ENCODE measurements at places on chromosomes 4 and X.

GRCh38 chrX:54708404-54708803 is 89.7 kb downstream of the ITIH6 start:
- no peak for DNase-seq

DNA sequence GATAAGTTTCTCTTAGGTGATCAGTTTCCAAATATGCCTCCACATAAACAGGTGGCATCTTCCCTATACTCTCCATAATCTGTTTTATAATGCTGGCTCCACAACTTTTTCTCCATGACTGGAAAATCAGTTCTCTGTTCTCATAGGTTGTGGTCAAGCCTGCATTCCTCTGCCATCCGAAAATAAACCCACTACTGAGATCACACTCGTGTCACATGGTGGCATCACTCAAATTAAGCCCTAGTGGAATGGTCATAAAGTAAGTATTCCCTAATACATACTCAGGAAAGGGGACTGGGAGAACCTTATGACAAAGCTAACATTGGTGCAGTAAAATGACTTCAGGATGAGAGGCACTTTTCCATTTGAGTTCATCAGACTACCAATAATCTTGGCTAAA is 37.6 kb downstream of the MAGED4B start:
- DNase-seq = no peak

GRCh38 chrX:117707948-117708743 is 408.5 kb downstream of the KLHL13 start:
- DNase-seq = no peak

DNA sequence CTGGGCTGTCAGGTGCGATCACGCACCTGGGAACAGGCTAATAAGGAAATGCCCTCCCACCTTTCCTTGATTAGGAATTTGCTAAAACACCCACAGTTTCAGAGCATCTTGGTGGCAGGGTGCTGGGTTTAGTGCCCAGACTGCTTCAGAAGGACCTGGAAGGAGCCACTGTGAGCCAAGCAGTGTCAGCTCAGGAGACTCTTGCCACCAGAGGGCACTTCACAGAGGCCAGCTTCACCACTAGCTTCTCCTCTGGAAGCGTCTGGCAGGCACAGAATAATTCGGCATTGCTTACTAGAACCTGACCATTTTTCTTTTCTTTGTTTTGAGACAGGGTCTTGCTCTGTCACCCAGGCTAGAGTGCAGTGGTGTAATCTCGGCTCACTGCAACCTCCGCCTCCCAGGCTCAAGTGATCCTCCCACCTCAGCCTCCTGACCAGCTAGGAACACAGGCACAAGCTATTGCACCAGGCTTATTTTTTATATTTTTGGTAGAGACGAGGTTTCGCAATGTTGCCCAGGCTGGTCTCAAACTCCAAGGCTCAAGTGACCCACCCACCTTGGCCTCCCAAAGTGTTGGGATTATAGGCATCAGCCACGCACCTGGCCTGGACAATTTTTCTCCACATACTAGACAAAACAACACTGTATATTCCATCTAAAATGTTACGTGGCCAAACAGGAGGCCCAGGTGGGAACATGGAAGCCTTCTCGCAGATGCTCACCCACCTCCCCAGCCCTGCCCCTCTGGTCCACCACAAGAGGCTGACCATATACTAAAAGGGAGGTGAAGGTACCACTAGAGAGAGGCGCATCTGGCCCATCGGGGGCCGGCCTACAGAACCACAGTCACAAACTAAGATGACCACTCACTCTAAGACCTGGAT is 14.1 kb downstream of the NOP14 start:
- DNase-seq = no peak

GRCh38 chr4:70709611-70710205 is 12.1 kb upstream of the RUFY3 start:
- DNase-seq = no peak

- DNase-seq = peak; percentile 65
Observed at GRCh38 chrX:24149351-24150050, at the start of gene ZFX. Gene ZFX, plus strand, starts transcription at chrX:24149729. Its CDS starts 23,014 bp downstream, at chrX:24172743.

DNA sequence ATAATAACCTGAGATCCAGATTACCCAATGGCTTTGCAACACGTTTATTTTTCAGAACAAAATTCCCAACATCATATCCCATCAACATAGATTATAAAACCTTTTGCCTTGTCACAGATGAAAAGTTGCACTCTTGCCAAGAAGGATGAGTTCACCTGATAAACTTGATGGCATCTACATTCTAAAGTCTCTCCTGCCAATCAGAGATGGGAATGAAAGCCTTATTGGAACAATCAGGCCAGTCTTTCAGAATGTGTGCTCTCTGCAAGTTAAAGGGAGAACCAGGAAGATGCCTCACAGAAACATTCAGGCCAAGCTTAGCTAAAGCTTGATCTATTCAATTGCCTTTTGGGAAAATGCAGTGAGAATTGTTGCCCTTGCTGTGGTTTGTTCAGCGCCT is 1.3 kb downstream of the LPAR4 start:
- DNase-seq = no peak

- DNase-seq = no peak
Observed at GRCh38 chr4:97845758-97846157, 297.5 kb downstream of the STPG2 start.

DNA sequence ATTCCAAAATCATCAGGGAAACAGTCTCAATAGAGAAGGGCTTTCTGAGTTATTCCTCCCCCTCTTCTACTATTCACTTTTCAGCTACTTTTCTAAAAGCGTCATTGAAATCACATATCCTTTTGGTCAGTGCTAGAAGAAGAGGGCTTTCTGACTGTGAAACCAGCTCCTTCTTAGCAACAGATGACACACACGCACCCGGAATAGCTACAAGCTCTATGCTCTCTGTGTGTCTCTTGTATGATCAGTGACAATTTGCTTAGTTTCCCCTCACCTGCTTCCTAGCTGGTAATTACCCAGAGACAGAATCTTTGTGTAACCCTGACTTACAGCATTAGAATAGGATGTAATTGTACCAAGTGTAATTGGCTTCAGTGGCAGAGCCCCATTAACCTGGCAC is 268.1 kb upstream of the SLITRK2 start:
- no peak for DNase-seq

GRCh38 chr4:144754562-144755410 is 108.8 kb downstream of the HHIP start:
- no peak for DNase-seq

- no peak for DNase-seq
Observed at GRCh38 chr4:42600578-42600977, 56.3 kb downstream of the ATP8A1 start.

DNA sequence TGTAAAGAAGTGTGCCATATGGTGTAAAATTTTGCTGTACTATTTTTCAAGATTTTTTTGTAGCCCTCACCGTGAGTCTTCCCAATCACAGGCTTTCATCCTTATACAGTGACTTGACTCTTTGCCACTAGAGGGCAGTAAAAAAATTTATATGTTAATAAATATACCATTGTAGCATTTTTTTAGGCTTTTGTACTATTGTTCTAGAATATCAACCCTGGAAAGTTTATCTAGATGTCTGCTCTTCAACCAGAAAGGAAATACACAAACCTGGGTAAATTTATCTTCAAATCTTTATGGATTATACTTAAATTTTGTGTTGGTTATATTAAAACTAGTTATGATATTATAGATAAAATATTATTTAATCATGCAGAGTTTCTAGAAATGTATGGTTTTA is 235.3 kb downstream of the TENM3 start:
- DNase-seq = no peak

GRCh38 chrX:133869270-133869669 is 116.1 kb downstream of the GPC3 start:
- no peak for DNase-seq

GRCh38 chr4:168743601-168744000 is 246.7 kb downstream of the PALLD start:
- no peak for DNase-seq

DNA sequence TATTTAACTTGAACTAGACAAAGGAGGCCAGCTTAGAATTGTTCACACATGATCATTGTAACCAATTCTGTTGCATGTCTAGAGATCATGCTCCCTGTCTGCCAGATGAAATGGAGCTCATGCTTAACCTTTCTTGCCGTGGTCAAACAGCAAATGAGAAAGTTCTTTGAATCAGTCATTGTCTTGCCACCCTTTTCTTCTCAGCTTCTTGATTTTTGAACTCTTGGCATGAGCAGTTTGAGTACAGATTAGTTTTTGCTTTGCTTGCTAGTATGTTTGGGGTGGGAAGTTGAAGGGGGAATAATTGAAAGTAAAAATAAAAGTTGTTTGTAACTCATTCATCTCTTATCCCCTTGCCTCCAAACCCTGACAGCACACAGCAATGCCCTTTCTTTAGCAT is 4.7 kb downstream of the MTM1 start:
- DNase-seq = no peak

DNA sequence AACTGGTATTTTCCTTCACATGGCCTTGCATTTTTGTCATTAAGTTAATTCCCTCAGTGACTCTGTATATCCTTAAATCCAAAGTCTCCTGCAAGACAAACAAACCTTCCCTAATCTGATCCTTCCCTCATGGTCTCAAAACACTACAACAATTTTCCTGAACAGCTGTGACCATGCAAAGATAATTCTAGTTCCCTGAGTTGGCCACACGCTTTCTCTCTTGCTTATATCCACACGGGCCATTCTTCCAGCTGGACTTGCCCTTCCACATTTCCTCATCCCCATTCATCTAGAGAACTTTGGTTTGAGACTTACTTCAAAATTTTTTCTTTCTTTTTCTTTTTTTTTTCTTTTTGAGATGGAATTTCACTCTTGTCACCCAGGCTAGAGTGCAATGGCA is 1590.7 kb downstream of the STIM2 start:
- no peak for DNase-seq

DNA sequence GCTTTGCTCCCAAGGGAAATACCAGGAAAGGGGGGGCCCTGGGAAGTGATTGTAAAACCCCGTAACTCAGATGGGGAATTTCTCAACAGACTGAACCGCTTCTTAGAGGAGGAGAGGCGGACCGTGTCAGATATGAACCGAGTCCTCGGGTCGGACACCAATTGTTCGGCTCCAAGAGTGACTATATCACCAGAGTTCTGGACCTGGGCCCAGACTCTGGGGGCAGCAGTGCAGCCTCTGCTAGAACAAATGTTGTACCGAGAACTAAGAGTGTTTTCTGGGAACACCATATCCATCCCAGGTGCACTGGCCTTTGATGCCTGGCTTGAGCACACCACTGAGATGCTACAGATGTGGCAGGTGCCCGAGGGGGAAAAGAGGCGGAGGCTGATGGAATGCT is 1.0 kb downstream of the PNMA3 start:
- no peak for DNase-seq

DNA sequence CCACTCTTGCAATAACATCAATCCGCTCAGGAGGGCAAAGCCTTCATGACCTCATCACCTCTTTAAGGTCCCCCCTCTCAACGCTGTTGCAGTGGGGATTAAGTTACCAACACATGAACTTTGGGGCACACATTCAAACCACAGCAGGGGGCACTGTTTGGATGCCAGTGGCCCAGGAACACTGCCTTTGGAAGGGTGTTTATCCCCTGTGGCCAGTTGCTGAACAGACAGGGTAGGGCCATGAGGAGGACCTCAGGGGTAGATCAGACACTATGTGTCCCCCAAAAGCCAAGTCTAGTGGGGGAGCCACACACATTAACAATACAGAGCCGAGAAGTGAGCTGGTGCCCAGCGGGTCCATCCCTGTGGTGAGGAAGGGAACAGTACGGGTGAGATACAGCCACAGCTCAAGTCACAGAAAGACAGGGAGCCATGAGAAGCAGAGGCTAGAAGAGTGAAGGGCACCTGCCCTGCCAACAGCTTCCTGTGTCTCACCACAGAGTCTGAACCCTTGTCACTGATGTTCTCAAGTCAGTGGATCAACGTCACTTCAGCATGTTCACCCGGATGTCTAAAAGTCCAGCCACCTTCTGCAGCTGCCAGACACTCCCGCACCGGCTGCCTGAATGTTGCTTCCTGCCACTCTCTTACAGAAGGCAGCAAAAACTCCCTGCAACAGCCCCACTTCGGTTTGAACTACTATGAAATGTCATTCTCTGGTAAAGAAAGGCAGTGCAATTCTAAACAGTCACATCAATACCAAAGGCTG is 19.9 kb upstream of the MXD4 start:
- no peak for DNase-seq

DNA sequence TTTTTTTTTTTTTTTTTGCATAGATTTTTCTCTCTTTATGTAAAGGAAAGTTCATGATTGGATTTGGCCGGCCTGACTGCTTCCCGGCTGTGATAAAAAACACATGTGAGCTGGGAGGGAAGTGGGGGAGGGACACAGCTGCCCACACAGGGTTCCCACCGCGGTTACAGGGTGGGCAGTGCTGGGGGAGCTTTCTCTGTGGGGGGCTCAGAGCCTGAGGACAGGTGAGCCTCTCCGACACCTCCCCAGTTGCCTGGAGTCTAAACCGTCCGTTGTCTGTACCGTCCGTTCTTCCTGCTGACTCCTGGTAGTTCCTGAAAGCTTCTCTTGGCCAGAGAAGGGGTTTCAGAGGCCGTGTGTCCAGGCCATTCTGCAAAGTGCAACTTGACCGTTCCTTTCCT is 21.8 kb downstream of the SHOX start:
- no peak for DNase-seq

- DNase-seq = no peak
Observed at GRCh38 chr4:152083338-152083737, 322.5 kb upstream of the GATB start.

DNA sequence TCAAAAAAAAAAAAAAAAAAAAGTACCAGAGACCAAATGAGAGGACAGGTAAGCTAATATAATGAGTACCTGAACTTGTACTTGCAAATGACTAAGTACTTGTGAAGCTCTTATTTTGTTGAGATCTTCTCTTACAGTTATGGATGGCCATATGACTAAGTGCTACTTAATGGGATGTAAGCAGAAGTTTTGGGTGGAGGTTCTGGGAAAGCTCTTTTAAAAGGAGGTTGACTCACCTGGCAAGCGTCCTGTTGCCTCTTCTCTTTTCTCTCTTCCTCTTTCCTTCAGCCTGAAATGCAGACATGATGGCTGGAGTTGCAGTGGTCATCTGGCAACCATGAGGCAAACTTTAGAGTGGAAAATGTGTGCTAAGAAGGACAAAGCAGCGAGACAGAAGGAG is 36.9 kb upstream of the MED14 start:
- no peak for DNase-seq

DNA sequence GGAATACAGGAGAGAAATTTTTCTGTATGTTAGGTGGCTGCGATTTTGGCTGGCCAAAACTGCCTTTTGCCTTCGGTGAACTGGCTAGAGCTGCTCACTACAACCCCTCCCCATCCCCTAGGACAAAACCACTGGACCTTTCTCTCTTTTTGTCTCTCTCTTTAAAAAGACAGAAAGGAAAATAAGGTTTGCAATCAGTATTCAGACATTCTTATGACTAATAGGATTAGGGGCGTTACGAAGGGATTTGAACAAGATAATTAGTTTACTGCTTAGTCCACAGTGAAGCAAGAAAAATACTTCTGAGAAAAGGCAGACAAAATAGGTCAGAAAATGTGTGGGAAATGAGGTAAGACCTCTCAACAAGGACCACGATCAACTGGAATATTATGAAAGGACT is 180.4 kb downstream of the SLIT2 start:
- no peak for DNase-seq

DNA sequence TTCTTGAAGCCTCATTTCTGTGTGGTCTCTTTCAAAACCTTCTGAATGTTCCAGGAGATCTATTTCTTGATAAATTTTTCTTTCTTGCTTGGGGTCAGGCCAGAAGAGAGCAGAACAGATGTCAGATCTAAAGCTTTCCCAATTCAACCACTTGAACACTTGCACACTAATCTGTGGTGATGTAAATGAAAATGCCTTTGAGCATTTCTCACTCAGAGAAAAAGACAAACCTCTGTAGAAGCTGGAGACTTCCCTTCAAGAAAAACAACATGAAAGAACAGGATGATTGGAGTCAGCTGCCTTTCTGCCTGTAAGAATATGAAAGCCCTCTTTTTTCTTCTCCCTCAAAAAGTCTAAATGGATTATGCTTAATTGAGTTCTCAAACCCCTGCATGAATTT is 11.2 kb downstream of the IGFBP7 start:
- no peak for DNase-seq

Measured in anterior cingulate cortex (tissue), 58 donors.